ENCODE measurements at places on chromosomes 13 and 19.
A peak's percentile ranks its signal among the peaks of the same experiment; 100 is the strongest.

GRCh38 chr13:73107970-73108369, 49.2 kb downstream of the KLF5 start:
- DNase-seq: no peak

DNA sequence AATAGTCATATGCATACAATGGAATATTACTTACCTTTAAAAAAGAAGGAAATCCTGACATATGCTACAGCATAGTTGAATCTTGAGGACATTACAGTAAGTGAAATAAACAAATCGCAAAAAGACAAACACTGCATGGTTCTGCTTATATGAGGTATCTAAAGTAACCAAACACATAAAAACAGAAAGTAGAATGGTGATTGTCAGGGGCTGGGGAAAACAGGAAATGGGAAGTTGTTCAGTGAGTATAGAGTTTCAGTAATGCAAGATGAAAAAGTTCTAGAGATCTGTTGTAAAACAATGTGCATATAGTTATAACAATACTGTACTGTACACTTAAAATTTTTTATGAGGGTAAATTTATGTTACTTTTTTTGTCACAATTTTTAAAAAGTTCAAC, 219.4 kb downstream of the KLF5 start:
- DNase-seq: no peak

GRCh38 chr13:113730831-113731191, 28.2 kb upstream of the TMEM255B start:
- DNase-seq: no peak

DNA sequence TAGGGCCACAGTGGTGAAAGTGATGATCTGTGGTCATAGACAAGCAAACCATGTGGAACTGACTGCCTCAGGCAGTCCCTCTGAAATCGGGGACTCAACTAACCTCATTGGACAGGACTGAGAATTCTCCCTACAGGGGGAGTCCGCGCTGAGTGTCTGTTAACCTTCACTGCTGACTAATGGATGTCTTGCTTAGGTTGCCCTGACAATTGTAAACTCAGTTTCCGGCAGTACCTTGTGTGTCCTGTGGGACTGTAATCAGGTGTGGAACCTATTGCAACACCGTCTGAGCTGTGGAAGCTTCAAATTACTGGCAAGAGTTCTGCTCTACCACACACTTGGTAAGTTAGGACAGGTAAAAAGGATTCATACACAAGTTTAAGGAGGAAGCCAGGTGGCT, 21.8 kb downstream of the ZNF77 start:
- DNase-seq: no peak

GRCh38 chr13:78137404-78138142, 218.9 kb upstream of the EDNRB start:
- no peak for DNase-seq

DNA sequence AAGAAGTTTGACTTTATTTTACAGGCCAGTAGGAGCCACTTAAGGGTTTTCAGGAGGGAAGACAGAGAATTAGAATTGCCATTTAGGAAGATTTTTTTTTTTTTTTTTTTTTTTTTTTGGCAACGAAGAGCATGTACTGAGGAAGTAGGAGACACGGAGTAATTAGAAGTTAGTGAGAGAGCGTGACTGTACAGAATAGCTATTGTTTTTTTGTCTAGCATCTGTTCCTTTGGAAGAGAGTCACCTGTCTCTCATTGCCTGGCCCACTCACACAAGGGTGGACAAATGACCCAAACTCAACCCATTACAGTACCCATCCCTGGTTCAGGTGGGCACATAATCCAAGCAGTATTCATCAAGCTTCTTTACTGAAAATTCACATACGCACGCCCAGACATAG, 166.7 kb downstream of the LACC1 start:
- no peak for DNase-seq

DNA sequence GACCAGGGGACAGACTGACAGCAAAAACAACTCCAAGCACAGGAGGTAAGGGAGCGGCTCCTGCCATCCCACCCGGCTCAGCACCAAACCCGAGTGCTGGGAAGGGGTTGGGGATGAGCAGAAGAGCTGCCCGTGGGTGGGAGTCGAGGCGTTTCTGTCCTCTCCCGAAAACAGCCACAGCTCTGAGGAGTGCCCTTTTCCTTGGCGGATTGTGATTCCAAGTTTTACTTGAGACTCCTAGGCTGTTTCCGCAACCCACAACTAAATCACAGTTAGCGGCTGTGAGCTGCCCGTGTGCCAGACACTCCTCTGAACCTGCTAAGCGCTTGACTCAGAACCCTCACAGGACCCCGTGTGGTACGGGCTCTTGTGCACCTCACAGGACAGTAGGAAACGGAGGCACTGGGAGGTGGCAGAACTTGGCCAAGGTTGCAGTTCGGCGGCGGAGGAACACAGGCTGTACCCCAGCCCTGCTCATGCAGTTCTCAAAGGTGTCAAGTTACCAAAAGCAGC, 21.4 kb downstream of the CFAP97D2 start:
- DNase-seq: no peak

GRCh38 chr13:23119131-23119530, 61.6 kb upstream of the SGCG start:
- no peak for DNase-seq

- peak; percentile 45 for DNase-seq
These were observed 10.7 kb upstream of the CEACAM3 start for GRCh38 chr19:41785653-41786052.

DNA sequence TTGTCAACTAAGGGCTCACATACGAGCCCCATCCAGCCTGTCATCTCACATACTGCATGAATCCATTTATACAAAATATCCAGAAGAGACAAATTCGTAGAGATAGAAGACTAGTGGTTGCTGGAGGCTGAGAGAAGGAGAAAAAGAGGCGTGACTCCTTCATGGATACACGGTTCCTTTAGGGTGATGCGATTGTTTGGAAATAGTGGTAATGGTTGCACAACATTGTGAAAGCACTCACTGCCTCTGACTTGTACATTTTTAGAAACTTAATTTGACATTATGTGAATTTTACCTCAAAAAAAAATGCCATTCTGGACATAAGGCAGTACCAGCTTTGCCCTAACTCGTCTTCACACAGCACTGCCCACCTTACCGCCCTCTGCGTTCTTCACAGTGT, 27.3 kb downstream of the IGFL1 start:
- DNase-seq: no peak

- DNase-seq: no peak
These were observed 2.1 kb upstream of the PNMA8B start for GRCh38 chr19:46497773-46498172.

- DNase-seq: no peak
These were observed 748.2 kb upstream of the SLITRK1 start for GRCh38 chr13:84630476-84630875.

GRCh38 chr19:40266119-40266518, 19.0 kb downstream of the AKT2 start:
- DNase-seq: no peak

DNA sequence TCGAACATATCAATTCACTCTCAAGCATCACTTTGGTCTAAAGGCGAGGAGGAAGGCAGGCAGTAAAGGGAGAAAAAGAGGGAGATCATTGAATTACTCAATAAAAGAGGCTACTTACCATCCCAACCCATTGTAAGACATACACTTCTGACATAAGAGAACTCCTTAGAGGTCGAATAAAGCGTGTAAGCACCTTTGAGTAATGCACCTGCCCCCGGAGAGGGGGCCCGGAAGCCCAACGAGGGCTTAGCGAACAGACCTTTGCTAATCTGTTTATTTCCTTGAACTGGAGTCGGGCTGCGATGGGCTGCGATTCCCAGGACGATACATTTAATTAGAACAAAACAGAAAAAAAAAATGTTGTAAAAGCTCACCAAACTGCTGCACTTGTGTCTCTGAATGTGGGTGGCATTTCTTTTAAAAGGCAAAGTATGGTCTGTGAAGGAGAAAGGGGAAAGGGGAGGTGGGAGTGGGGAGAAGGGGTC, 3.0 kb downstream of the ZC3H4 start:
- DNase-seq: no peak

- no peak for DNase-seq
These were observed 752.5 kb upstream of the SGCG start for GRCh38 chr13:22428188-22428828.

DNA sequence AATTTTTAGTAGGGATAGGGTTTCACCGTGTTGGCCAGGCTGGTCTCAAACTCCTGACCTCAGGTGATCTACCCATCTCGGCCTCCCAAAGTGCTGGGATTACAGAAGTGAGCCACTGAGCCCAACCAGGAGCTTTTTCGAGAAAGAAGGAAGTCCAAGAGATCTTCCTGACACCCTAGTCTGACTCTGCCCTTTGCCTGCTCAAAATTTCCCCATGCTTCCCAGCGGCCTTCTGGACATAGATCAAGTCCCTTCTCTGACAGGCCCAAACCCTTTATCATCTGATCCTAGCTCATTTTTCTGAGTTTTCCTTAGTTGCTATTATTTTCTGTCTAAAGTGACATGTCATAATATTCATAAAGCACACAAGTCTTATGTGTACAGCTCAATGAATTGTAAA, 1.5 kb upstream of the BAX start:
- no peak for DNase-seq

- DNase-seq: no peak
These were observed 233.4 kb downstream of the FOXO1 start for GRCh38 chr13:40433001-40433400.

DNA sequence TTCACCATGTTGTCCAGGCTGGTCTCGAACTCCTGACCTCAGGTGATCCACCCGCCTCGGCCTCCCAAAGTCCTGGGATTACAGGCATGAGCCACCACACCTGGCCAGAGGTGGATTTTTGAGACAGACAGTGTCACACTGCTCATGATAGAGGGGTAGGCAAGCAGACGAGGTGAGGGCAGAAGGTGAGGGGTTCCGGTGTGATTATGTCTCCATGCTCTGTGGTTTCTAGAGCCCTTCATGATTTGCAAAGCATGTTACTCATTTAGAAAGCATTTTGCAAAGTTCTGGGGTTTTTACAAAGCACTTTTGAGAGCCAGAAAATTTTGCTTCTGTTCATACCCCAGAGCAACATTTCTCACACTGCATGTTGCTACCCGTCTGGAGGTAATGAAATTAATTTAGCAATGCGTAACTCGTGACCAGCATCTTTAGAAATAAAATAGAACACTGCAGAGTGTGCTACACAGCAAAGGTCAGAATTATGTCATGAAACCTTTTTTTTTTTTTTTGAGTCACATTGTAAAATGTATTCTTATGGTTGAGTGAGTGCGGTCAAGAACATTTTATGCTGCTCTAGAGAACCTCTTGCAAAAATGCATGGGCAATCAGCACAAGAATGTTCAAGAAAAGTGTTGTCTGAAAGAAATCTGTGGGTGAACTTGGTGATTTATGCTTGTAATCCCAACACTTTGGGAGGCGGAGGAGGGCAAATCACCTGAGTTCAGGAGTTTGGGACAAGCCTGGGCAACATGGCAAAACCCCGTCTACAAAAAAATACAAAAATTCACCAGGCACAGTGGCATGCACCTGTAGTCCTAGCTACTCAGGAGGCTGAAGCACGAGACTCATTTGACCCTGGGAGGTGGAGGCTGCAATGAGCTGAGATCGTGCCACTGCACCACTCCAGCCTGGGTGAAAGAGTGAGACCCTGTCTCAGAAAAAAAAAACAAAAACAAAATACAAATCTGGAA, 58.0 kb downstream of the MAP4K1 start:
- DNase-seq: no peak

DNA sequence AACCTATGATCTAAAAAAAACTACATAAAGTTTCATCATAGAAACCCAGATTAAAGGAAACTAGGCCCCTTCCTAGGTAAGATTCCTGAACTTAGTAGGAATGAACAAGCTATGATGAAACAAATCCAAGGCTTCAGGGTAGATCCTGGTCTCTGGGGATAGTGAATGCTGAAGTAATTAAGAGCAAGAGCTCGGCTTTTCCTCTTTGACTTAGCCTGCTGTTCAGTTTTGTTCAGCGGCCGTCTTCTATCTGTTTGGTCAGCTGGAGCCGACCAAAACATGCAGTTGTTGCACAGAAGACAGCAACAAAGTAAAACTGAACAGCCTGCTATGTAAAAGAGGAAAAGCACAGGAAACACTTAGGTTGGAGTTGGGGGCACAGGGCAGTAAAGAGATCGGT, 44.1 kb upstream of the RFXAP start:
- no peak for DNase-seq

GRCh38 chr13:98171900-98172589, 5.0 kb downstream of the RNF113B start:
- DNase-seq: no peak

DNA sequence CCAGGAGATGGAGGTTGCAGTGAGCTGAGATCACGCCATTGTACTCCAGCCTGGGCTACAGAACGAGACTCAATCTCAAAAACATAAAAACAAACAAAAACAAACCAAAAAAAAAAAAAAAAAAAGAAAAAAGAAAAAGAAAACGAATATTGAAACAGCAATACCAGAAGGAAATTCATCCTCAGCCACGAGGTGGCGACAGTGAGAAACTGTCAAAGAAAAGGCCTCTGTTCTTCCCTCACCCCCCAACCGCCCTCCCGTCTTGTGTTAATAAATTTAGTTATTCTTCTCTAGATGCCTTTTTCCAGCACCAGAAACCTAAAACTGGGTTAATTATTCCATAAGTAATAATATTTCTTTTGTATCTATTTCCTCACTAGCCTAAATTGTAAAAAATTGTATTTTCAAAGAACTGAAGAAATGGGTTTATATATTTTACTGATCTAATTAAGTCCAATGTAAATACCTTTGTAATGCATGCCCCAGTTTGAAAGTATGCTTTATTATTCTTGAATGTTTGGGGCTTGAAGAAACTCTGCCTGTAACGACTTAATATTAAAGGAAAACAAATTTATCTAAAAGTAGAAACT, 38.6 kb downstream of the LIG4 start:
- no peak for DNase-seq

GRCh38 chr19:56191711-56192110, 5.9 kb downstream of the ZSCAN5B start:
- no peak for DNase-seq

- no peak for DNase-seq
These were observed 10.8 kb downstream of the FFAR2 start for GRCh38 chr19:35458731-35459391.

- no peak for DNase-seq
These were observed 49.3 kb upstream of the GPR183 start for GRCh38 chr13:99356262-99357091.

DNA sequence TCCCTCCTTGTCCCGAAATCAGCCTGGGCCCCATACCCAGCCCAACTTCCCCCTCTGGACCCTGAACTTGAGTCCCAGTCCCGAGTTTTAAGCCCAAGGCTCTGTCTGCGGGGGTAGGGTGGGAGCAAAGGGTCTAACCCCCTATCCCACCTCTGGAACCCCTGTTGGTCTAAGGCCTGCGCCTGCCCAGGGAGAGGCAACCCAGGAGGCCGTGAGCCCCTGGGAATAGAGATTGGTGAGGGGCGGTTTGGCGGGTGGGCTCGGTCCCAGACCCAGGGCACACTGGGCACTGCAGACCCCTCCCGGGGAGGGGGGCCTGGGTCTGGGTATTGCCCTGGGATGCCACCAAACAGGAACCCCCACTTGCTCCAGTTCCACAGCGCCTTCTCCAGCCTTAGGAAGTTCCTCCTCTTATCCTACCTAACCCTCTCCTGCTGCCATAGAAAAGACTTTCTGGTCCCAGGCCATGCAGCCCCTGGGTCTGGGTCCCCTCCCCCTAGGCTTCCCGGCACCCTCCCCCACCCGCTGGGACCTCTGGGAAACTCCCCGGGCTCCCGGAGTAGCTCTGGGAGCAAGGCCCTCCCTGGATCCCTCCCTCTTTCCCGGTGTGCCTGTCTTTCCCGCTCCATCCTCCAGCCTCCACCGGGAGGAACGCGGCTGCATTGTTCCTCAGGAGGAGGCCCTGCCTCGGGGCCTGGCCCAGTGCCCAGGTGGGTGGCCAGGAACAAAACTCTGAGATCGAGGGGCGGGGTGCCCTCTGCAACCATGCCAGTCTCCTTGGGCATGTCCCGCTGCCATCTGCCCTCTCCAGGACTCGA, 33.6 kb upstream of the NANOS3 start:
- DNase-seq: no peak

Measured in stimulated activated CD4-positive, alpha-beta T cell treated with anti-CD3 and anti-CD28 coated beads, Interleukin-15, amount 100 ng/mL, for 1 hour (primary cell).